Right lung (tissue), 10 donors: ENCODE measurements at places on chromosomes 5 and 9.
A peak's percentile ranks its signal among the peaks of the same experiment; 100 is the strongest.

- DNase-seq: no peak
Observed at GRCh38 chr9:97860451-97861147, 7.6 kb downstream of the FOXE1 start.

DNA sequence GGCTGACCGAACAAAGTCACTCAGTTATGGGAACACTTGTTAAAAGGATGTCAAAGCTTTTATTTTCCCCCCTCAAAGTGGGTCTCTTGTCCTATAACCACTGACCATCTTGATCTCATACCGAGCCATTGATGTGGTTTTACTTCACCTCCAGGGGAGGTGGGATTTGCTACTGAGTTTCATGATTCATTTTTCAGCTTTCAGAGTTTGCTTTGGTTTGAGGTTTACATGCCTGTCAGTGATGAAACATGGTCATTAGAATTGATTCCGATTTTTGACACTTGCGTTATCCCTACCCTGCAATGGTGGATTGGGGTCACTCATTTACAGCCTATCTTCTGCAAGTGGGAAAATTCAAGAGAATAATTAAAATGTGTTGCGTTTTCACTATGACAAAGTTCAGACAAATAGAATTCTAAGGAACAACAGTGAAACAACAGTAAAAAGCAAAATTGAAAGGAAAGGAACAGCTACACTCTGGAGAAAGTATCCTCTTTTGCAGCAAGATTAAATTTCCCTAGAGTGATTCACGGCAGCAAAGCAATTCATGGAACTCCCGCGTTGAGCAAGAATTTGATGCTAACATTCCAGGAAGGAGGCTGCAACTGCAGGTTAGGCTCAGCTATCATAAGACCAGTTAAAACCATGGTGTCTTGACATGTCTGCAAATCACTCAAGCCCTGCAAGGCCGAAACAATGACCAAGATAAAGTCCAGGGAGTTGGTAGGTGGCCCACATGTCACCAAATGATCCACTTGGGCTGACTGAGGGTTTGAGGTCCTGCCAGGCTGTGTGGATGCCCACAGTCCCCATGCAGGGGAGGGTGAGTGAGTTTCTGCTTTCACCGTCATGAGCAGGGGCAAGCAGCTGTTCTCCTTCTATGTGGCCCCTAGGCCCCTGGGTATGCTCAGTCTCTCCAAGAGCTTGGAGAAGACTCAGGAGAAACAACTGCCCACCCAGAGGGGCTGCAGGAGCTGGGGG, 9.4 kb downstream of the GADD45G start:
- no peak for DNase-seq

DNA sequence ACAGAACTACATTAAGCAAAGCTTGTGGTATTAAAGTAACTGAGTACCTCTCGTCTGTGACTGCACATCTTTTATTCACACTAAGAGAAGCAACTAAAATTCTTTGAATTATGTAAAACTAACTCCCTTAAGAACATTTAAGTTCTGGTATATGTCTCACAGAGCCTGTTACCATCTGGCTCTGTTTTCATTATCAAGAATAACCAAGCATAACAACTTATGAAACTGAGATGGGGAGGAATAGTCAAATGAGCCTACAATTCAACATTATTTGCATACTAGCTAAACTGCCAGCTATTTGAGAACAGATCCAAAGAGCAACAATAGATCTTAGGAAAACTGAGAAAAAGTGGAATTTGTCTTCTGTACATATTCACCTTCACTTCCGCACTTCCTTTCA, 25.3 kb upstream of the ISOC1 start:
- no peak for DNase-seq

DNA sequence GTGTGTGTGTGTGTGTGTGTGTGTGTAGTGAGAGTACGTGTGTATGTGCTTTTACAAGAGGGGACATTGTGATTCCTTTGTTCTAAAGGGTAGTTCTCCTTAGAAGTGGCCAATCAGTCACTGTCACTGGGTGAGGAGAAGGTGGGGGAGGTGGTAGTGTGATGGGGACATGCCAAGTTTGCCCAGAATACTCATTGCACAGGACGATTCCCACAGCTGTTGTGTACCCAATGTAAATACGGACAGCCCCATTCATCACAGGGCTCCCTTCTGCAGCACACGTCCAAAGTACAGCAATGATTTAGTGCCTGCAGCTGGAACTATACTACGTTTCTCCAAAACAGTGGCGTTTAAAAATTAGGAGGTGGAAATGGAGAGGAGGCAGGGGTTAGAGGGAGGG, 287.8 kb downstream of the TLR4 start:
- no peak for DNase-seq

DNA sequence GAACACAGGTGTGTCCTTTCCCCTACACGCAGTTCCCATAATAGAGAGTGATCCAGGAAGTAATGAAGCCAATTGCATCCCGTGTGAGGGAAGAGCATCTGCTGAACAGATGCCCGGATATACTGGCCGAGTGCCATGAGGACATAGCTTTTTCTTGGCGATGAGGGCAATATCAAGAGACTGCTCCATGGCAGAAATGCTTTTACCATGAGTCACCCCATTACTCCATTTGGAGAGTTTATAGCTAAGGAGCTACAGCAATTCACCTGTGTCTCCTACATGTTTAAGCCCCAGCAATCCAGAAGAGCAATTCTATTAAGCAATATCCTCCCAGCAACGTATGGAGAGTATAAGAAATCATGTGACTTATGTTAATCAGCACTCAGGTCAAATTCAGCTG, 222.0 kb upstream of the KLF4 start:
- no peak for DNase-seq

- no peak for DNase-seq
Observed at GRCh38 chr5:57529864-57530263, 47.3 kb upstream of the ACTBL2 start.

DNA sequence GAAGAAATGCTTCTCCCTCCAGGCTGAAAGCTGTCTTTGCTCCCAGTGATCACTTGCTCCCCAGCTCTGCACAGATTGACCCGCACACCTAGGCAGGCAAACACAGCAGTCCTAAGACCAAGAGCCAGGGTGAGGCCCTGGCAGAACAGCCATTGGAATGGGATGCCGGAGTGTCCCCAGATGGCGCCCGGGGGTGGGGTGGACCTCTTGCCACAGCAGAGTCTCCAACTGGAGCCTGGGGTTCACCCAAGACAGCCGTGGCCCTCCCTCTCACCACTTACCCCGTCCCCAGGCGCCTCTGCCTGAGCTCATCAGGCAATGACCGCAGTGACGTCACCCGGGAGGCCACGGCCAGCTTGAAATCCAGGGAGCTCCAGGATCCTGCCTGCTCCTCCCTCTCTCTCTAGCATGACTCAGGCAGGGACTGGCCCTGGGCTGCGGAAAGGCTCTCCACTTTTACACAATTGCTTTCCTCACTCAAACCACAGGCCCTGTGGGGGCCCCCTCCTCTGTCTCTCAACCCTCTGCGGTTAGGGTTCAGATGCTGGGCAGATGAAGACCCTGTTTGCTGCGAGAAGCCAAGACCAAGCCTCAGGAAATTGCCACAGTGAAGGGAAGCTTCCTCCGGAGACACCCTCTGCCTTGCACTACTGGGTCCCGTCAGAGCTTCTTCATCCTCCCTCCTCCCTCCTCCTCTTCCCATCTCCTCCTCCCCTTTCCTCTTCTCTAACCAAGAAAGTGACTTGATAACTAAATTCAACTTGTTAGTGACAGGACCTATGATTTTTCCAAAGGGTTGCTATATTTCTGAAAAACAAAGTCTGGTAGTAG, 24.3 kb upstream of the PTGES start:
- peak; percentile 56 for DNase-seq

GRCh38 chr5:173612948-173613347, 3.5 kb downstream of the BOD1 start:
- no peak for DNase-seq

GRCh38 chr9:83218411-83219090, 155.6 kb upstream of the RASEF start:
- DNase-seq: no peak

DNA sequence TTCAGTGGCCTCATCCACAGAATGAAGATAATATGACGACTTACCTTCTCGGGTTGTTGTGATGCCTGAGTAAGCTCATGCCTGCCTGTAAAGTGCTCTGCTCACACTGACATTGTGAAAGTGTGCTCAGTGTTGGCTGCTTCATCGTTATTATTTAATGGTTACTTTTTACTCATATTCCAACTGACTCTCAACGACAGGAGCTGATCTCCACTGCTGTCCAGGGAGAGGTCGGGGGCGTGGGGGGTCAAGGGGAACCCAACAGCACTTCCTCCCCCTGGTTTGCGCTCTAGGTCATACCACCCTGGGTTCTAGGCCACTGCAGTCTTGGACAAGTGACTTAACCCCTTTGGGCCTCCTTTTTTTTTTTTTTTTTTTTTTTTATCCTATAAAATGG, 52.9 kb upstream of the ANGPTL2 start:
- DNase-seq: no peak

- DNase-seq: no peak
Observed at GRCh38 chr9:133506653-133507038, 18.1 kb downstream of the MYMK start.

GRCh38 chr9:34451545-34451944, 6.8 kb downstream of the FAM219A start:
- no peak for DNase-seq

DNA sequence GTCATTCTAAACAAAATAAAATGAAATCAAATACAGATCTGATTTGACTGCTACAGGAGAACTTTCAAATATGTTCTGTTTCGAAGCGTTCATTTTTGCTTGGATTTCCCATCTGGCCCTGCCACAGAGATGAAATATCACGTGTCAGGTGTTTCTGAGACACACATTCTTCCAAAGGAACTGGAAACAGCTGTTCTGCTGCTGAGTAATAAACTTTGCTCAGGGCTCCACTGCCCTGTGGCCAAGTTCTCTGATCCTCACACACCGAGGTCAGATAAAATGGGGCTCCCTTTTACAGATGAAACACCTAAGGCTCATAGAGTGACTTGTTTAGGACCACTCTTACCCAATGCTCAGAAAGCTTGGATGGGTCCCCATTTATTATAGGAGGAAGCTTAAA, 42.5 kb downstream of the FRMPD1 start:
- DNase-seq: no peak

DNA sequence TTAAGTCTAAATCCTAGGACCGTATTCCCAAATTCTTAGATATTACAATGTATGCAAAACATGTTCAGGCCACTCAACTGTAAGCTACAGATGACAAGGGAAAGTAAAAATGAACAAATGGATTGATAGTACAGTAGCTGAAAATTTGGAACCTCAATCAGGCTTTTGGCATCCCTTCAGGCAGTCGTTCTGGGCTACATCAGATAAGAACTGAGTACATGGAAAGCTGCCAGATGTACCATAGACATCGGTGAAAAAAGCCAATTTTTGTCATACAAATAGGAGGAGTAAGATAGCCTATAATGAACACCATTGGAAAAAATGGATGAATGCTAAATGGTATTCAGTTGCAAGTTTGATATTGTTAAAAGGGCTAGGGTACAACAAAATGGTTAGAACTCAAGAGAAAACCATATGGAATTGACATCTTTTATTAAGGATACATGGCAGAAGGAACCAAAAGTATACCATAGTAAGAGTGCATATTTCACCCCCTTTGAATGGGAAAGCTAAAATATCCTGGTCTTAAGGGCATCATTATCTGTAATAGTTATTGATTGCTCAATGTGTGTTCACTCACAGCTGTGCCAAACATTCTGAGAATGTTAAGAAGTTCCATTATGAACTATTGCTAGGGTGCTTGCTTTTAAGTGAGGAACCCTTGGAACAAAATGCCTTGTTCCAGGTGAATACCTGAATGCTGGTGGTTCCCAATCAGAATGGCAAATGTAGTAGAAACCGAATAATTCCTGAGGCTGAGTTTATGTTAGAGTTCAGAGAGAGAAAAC, 86.4 kb downstream of the NR3C1 start:
- no peak for DNase-seq

DNA sequence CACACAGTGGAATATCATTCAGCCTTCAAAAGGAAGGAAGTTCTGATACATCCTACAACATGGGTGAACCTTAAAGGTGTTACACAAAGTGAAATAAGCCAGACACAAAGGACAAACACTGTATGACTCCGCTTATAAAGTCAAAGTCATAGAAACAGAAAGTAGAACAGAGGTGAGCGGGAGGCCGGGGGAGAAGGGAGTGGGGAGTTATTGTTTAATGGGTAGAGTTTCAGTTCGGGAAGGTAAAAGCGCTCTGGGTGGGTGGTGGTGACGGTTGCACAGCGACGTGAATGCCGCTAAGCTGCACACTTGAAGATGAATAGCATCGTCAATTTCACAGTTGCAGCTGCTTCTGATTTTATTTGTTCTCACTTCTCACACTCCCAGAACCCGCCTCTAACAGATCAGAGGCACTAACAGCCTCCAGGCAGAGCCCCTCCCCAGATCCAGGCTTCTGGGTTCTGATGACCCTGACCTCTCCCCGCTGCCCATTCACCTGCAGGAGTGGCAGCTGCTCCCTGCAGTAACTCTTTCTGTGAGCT, 34.1 kb downstream of the BNIP1 start:
- DNase-seq: no peak

DNA sequence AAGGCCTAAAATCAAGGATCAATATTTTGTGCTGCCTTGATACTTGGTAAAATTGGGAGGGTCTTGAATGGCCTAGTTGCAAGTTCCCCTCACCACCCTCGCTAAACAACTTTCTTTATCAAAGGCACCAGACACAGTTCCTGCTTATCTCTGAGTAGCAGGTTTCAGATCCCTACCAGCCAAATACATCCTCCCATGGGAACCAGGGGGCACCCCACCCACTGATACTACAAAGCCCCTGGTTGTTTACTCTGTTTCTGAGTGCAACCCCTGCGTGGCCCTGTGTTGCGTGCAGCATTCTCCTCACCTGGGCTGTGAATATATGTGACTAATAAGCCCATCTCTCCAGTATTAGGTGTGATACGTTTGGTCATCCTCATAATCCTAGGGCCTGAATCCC, 314.9 kb downstream of the DRD1 start:
- no peak for DNase-seq

DNA sequence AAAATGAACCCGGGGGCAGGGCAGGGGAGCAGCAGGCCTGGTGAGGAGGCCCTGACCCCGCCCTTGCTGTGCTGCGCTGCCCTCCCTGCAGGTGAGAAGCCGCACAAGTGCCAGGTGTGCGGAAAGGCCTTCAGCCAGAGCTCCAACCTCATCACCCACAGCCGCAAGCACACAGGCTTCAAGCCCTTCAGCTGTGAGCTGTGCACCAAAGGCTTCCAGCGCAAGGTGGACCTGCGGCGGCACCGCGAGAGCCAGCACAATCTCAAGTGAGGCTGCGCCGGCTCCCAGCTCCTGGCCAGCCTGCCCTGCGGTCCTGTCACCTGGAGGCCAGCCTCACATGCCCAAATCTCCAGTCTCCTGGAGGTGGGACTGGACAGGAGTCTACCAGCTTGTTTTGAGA, 12.3 kb downstream of the GFI1B start:
- DNase-seq: no peak
